ENCODE measurements at places on chromosomes 4 and X.

DNA sequence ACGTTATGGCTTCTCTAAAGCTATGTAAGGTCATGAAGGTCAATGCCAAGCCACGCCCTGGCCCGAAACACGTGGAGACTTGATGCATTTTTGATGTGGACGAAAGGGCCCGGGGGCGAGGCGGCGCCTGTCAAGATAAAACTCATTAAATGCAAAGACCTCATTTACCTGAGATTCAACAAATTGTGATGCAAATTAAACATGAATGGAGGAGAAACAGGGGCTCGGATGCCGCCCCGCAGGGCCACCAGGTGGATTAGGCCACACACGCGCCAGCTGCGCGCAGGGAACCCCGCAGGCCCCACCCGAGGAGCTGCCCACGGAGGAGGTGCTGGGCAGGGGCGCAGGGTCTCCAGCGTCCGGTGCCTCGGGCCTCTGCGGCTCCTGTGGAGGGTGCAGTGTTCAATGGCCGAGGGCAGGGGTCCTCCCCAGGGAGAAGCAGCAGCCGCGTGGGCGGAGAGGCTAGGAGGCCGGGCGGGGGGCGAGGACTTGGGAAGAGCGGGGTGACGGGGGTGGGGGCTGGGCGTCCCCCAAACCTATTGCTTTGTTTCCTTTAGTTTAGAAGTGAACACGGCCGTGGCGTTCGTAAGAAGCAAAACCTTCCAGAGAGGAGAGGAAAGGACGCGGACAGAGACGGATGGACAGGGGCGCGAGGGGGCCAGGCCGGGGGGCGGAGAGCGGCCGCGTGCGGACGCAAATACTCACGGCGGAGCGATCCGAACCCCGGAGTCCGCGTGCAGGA lies 40.4 kb downstream of the CPLX1 start:
- no peak for DNase-seq

GRCh38 chr4:90120037-90120436 lies 7.2 kb upstream of the CCSER1 start:
- DNase-seq, result peak; percentile 52

GRCh38 chr4:139833151-139833910 lies 167.7 kb downstream of the MGST2 start:
- DNase-seq, result no peak

DNA sequence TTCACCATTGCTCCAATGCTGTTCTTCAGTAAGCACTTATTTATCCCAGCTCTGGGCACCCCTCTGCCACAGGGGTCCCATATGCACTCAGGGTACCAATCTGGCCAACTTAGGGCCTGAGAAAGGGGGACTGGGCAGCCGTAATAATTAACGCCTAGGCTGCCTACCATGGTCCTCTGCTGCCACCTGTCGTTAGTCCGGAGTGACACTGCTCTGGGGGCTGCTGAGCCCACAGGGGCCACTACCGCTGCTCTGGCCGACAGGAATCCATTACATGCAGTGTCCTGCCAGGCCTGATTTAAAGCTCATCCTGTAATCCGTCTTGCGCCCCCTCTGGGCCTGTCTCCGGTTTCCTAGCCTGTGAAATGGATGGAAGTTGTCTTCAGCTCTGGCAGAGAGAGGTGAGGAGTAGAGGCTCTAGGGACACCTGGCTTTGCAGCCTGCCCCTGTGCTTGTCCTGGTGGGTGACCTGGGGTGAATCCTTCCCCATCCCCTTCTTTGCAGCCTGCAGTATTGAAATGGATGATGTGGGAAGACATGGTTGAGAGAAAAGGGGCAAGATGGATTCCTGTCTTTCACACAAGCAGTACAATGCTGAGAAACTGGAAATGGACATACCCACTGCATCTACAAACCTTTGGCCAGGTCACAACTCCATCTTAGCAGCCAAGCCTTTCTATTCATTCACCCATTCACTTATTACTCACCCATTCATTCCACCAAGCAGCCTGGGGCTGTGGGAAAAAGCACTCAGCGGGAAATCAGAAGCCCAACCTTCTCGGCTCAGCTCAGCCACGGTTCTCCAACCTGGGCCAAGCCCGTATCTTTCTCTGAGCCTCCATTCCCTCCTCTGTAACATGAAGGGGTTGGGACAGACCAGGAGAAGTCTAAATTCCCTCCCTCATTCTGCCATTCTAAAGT lies 116.3 kb upstream of the NALF2 start:
- DNase-seq, result peak; percentile 75

GRCh38 chr4:5012958-5013357 lies 6.3 kb downstream of the CYTL1 start:
- no peak for DNase-seq

DNA sequence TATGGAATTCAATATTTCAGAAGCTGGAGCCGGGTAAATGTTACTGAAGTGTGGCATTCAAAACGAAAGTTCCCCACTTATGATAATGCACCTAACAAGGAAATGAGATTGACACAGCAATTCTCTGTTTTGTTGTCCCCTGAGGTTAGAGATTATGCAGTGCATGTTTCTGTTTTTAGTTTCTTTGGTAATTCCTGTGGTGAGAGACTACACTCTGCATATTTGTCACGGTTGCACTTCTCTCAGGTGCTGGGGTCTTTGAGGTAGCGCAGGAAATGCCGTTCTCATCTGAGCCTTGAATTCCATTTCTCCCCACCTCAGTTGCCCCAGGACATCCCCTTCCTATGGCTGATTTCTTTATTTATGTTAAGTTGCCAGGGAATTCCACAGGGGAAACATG lies 15.3 kb upstream of the BEND4 start:
- no peak for DNase-seq

GRCh38 chr4:76526585-76526990 lies 91.6 kb downstream of the SHROOM3 start:
- peak; percentile 33 for DNase-seq

GRCh38 chr4:94348666-94349065 lies 6.0 kb upstream of the HPGDS start:
- DNase-seq, result no peak

- DNase-seq, result no peak
Observed at GRCh38 chr4:87017580-87018342, 83.0 kb downstream of the AFF1 start.

GRCh38 chr4:119299260-119299671 lies 22.7 kb downstream of the FABP2 start:
- no peak for DNase-seq

DNA sequence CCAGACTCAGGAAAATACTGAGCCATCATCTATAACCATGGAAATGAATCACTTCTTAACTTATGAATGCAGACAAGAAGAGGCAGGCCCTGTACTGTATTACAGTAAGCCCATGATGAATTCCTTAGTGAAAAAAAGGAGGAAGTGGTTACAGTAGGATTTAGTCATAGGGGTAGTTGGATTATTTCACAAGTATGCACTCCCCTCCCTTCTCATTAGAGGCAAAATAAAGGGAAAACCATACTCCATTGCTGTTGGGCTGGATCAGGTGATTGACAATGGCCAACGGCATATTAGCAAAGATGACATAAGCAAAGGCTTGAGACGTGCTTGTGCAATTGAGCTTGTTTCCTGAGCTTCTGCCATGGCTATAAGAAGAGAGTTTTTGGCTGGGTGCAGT lies 181.1 kb upstream of the PRPS2 start:
- no peak for DNase-seq

DNA sequence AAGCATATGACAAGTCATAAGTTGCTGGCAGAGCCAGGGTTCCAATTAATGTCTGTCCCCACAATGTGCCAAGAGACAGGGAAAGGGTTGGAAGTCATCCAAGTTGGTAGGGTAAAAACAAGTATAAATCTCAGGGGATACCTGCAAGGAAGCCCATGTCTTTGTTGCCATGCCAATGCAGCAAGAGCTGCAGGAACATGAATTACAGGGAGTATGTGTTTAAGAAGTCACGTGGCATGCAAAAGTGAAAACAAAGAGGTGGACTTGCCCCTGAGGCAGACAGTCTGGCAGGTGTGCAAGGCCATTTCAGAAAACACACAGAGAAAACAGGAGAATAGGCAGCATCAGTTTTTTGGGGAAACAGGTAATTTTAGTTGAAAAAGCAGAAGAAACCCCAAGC lies 29.4 kb downstream of the C4orf51 start:
- no peak for DNase-seq

- peak; percentile 77 for DNase-seq
Observed at GRCh38 chrX:140918398-140919038, 83.9 kb upstream of the SPANXB1 start.

DNA sequence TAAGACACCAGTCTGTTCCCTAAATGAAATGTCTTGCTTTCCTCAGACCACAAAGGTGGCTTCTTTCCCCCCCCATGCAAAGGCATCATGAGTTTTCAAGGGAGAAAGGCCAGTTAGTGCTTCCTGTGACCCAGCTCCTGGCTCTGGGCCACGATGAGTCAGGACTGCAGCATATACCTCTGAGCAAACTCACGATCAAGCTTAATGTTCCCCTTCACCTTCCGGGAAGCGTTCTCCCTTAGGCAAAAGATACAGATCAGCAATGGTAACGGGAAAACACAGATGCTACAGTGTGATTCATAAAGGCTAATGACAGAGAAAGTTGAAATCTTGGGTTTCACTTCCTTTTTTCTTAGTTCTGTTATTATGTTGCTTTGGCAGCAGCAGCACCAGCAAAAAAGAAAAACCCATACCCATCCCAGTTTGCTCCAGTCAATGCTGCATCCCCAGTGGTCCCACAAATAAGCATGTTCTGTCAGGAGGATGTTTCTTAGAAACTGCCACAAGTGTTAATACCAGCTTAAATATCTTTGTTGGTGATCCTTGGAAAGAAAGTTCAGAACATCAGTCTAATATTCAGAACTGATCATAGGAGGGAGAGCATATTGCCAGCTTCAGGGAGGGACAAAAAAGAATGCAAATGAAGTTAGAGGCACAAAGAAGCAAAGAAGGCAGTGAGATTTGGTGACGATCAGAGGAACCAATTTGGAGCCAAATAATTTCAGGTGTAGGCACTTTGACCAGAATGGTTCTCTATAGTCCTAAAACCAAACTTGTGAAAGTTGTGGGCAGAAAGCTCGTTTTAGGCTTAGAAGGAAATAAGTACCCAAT lies 41.2 kb downstream of the LONRF3 start:
- no peak for DNase-seq

DNA sequence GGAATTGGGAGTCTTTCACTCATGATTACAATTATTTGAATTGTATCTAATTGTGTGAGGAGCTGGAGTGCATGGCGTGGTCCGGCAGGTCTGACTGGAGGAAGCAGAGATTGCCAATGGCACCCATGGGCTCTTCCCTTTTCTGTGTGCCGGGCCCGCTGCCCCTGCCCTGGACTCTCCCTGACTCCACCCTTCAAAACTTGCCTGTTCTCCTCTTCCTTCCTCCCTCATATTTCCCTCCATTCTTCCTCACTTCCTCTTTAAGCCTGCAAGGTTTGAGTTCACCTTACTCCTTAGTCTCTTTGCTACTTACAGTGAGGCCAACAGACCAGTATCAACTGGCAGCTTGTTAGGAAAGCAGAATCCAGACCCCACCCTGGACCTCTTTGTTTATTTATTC lies 6.5 kb upstream of the STBD1 start:
- DNase-seq, result no peak

GRCh38 chr4:3642056-3642630 lies 109.9 kb upstream of the LRPAP1 start:
- DNase-seq, result no peak

DNA sequence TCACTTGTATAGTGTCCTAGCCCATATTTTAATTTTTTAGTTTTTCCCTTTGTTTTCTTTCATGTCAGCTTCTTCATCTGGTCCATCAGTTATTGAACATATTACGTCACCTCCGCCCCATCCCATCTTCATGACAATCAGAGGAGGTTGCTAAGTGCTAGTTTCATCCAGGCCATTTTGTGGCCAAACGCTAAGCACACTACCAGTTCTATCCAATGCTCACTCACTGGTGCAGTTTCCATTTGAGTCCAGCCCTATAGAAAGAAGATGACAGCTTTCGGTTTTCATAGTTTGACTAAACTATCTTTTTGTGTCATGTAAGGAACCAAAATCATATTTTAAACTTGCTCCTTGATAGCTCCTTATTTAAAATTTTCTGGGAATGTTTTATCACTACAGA lies 304.2 kb downstream of the TENM3 start:
- DNase-seq, result no peak

GRCh38 chr4:8133897-8134563 lies 24.6 kb downstream of the ABLIM2 start:
- DNase-seq, result no peak

- DNase-seq, result no peak
Observed at GRCh38 chrX:37314531-37314930, 34.6 kb upstream of the PRRG1 start.

DNA sequence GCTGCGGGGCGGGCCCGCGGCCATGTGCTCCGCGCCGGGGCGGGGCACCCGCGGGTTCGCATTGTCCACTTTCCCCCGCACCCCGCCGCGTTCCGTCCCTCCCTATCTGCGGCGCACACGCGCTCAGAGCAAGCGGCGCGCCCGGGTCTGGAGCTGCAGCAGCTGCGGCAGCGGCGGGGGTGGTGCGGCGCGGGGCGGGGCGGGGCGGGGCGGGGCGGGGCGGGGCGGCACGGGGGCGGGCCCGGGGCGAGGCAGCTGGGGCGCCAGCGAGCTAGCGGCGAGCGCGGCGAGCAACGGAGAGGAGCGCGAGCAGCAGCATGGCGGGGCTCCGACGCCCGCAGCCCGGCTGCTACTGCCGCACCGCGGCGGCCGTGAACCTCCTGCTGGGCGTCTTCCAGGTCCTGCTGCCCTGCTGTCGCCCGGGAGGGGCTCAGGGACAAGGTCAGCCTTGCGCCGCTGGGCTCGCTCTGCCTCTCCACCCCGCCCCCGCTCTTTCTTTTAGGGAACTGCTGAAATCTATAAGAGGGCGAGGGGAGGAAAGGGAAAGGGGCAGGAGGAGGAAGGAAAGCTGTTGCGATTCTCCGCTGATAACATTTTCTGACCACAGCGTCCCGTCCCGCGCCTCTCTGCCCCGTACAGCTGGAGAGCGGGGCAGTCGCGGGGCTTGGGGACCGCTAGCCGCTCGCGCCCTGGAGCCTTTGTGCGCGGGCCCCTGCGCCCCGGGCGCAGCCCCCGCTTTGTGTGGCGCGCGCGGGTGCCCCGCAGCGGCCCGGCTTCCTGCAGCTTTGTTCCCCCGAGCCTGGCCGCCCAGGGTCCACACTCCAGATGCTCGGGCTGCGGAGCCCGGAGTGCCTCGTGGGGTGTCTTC lies at the start of gene TMEM131L:
Gene TMEM131L (plus strand): TSS at position 280 of the 868 bp plus-strand sequence. CDS start 38 bp downstream, at position 318.
- DNase-seq, result peak; percentile 51

DNA sequence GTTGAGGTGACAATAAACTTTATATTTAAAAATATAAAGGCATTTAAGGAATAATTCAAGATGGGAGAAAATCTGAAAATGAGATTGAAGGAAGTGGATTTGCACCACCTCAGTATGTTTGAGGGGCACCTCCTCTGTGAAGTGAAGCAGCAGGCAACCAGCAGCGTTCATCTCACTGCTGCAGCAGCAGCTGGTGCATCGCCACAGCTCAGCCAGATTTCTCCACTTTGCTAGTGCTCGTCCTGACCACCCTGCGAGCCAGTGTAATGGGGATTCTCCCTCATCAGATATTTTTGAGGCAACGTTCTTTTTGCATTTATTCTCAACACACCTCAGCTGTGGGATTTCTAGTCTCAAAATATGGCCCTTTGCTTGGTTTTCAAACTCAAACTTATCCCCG lies 13.9 kb downstream of the LRAT start:
- no peak for DNase-seq
